ENCODE measurements at places on chromosomes 2 and 18.

GRCh38 chr2:190528521-190529001 is 6.0 kb downstream of the NEMP2 start:
- no peak for DNase-seq

DNA sequence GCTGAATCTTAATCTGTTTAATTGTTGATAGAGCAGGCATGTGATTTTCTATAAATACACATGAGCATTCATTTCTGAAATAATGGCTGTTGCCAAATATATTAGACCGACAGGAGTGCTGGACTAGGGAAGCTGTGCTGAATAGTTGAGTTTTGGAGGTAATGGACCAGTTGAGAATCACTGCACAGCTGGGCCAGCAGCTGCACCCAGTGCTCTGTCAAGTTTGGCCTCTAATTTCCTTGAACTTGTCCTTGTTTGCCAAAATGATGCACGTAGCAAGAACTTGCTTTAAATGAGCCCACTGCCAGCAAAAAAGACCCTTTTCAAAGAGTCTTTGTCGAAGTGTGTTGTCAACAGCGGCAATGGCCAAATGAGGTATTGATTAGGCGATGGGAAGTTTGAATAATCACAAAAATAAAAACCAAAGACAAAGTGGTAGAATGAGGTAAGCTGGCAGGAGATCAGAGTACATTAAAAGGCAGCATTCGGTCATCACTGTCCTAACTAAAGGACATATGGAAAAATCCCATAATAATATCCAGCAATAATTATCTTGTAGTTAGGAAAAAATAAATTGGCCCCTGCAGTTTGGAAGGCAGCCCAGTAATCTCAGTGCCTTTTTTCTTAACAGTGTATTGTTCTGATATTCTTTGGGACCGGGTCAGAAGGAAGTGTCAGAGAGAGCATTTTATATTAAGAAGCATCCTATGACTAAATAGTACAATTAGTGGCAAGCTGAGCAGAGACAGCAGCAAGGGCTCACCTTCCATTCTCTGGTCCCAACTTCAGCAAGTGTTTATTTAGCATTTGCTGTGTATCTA is 126.2 kb downstream of the RAPGEF4 start:
- DNase-seq, result no peak

GRCh38 chr2:241214766-241215165 is 26.3 kb downstream of the ANO7 start:
- no peak for DNase-seq

- DNase-seq, result no peak
These were observed 116.5 kb downstream of the NCK2 start for GRCh38 chr2:105861200-105861599.

DNA sequence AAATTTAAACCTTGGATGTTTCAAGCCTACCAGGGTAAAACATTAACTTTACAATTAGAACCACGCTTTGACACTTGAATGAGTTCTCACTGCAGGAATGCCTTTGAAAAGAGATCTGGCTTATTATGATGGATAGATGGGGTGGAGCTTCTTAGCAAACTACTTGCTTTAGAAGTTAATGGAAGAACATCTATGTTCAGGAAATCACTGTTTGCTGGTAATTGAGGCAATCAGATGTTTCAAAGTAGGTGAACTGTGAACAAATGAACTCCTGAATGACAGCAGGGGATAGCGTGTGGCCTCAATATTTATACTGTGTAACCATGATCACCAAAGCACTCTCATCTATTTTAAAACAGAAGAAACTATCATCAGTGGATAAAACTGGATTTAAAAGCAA is 383.6 kb downstream of the PIK3C3 start:
- no peak for DNase-seq

- DNase-seq, result no peak
These were observed 5.0 kb downstream of the SFTPB start for GRCh38 chr2:85662899-85663593.

GRCh38 chr2:232288489-232289030 is 90.0 kb upstream of the ALPP start:
- DNase-seq, result no peak

DNA sequence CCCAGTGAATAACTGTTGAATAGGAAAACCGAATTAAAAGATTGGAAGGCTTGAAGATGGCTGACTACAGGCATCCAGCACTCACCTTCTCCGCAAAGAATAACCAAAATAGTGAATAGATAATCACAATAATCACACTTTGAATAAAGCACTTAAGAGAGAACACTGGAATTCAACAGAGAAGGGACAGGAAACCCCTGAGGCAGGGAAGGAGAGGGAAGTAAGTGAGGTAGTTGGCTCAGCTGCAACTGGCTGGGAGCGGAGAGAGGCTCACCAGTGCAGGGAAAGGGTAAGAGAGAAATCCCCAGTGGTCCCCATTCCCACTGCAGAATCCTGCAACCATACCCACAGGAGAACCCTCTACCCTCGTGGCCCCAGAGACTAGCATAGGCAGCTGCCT is 246.6 kb upstream of the NCKAP5 start:
- no peak for DNase-seq

GRCh38 chr2:216351172-216351925 is 20.9 kb downstream of the MARCHF4 start:
- DNase-seq, result no peak

DNA sequence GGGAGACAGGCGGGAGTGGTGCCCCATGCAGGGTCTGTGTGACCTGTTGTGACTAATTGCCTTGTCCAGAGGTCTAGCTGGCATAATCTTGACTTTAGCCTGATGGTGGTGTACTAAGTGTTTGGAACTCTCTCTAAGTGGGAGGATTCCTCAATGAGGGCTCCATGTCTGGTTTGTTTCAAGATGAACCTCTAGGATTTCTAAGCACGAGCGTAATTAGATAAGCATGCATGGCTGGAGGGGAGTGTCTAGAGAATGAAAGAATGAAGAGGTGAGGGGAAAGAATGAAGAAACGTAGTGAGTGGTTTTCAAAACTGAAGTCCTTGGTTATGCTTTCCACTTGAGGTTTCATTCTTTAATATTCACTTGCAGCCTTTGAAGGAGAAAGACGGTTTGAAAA is 833.2 kb upstream of the GYPC start:
- no peak for DNase-seq

DNA sequence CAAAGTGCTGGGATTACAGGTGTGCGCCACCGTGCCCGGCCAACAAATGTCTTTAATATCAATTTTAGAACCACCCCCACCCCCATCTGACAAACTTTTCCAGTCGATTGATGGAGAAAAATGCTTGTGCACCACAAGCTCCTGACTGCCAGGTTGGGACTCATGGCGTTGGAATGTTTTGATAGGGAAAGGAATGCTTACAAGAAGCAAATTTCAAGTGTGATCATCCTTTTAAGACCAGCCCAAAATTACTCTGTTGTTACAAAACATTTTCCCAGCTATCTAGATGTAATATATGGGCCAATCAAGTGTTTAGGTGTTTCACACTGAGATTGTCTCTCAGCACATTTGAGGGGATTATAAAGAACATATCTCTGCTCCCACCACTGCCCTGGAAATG is 45.2 kb downstream of the UBXN4 start:
- DNase-seq, result no peak

GRCh38 chr2:232393556-232393955 is 13.1 kb upstream of the ALPG start:
- DNase-seq, result no peak

DNA sequence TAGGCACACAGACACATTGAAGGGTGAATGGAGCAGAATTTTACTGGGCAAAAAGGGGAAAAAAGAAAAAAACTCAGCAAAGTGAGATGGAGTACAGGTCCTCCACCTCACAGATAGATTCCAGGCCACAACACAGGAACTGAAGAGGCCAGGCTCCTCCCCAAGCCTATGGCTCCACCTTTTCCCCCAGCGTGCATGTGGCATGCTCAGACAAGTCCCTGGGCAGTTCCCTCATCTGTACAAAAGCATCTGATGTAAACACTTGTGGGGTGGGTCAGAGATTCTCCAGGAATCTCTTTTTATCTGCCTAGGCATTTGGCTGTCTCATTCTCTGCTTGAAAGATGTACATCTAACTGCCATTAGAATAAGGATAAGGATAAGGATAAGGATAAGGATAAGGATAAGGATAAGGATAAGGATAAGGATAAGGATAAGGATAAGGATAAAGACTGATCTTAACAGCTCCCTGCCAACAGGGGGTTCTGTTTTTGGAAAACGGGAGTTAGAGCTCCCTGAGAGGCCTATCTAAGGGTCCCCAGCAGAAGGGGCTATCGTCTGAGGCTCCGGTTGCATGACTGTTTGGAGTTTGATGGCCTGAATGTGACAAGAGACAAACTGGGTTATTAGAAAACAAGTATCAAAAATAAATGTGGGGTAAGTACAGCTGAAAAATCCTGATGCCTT is 17.2 kb upstream of the ASXL3 start:
- DNase-seq, result no peak

DNA sequence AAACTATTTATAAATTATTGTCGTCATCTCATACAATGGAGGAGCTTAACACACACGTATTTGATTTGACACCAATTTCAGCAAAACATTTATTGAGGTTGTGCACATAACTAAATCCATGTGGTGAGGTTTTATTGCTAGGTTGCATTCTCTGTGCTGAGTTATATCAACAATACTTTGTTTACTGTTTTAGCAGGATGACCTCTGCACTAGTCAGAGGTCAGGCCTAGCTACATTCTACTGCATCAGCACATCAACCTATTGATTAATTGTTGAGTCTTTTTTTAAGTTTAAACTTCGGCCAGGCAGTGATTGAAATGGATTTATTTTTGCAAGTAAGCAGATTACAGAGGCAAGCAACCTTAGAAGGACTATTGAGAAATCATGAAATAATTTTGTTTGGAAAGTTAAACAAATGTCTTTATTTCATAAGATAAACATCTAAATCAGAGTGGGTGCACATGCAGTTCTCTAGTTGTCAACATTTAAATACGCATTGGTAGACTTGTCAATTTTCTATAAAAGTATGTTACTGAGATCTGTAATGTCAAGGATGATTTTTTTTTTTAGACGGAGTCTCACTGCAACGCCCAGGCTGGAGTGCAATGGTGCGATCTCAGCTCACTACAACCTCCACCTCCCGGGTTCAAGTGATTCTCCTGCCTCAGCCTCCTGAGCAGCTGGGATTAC is 75.2 kb upstream of the CD28 start:
- DNase-seq, result no peak

DNA sequence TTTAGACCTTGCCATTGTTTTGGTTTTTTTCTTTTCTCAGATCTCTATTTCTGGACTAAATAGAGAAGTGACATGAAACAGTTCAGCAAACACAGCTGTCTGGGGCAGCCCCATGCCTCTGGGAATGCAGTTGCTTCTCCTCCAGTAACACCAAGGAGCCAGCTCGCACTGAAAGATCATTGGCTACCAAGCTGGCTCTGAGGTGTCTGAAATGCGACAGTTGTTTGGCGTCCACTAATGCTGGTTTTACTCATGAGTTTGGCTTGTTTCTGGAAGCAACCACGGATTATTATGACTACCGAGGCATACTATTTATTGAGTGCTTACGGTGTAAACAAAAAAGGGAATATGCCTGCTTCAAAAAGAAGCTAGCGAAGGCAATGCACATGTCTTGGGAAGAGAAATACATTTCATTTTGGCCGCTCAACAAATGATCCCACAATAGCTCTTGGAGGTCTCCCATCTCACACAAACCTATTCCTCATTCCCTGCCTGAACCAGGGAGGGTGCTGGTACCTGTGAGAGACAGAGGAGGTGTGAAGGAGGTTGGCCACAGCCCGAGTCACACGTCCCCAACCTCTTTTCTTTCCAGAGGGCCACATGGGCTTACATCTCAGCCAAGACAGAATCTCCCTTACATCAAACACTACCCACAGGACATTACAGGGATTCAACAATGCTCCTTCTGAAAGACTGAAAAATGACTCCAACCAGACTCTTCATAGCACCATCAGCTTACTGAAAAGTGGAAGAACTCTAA is 37.5 kb upstream of the NEB start:
- DNase-seq, result peak; percentile 46

GRCh38 chr2:25419678-25420242 is 78.0 kb upstream of the DNMT3A start:
- DNase-seq, result no peak

DNA sequence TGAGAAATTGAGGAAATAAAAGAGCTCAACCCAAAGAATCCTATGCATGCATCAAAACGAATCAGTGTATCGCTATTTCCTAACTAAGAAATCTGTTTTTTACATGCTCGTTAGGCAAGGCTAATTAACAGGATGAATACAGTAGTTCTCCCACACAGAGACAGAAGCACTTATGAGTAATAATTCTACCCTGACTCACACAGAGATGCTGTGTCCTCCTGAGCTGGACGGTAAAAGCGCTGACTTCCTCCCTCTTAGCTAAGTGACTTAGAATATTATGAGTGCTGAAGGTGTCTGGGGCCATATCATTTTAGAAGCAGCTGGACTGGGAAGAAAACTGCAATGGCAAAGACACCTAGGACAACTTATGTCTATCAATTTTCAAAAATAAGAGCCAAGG is 18.5 kb downstream of the PLEKHM3 start:
- DNase-seq, result no peak

Measured in activated CD4-positive, alpha-beta T cell treated with anti-CD3 and anti-CD28 coated beads, Interleukin-2, amount 10 ng/mL, durations not matched to agents 24 days and 14 days (primary cell).